Stimulated activated CD4-positive, alpha-beta T cell treated with anti-CD3 and anti-CD28 coated beads, Interleukin-1b, Interleukin-23, amount 100 ng/mL, for 24 hours (primary cell): ENCODE measurements at places on chromosomes 5 and 9.

DNA sequence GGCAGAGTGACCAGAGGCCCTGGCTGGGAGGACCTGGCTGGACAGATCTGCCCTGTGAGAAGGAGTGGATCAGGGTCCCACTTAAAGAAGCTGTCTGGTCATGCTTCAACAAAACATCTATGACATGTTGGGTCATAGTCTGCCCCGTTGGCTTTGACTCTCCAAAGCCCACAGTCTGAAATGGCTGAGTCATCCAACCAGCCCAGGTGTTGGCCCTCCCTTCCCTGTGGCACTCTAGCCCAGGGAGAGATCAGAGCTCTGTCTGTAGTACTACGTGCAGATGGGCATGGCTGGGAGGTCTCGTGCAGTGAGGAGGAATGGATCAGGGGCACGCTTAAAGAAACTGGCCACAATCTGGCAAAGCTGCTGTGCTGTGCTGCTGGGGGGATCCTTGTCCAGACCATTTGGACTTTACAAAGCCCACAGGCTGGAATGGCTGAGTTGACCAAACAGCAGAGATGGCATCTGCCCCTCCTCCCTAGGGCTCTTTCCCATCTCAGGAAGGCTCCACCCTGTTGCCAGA, 206.1 kb downstream of the TUSC1 start:
- DNase-seq, result no peak

DNA sequence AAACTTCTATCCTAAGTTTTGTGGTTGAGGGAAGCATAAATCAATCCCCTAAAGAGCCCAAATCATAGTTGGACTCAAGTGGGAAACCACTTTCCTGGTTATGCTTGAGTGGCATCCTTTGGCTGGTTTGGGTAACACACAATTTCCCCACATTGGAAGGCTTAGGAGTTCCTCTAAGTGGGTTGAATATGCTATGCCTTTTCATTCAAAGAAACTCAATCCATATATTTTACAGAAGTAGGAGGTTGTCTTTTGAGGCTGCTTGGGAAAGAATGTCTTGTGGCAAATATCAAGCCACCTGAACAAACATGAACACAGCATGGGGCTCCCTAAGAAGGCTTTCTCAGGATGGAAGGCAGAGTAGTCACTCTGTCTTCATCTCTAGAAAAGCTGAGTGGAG, 121.1 kb downstream of the SPATA31D1 start:
- no peak for DNase-seq

DNA sequence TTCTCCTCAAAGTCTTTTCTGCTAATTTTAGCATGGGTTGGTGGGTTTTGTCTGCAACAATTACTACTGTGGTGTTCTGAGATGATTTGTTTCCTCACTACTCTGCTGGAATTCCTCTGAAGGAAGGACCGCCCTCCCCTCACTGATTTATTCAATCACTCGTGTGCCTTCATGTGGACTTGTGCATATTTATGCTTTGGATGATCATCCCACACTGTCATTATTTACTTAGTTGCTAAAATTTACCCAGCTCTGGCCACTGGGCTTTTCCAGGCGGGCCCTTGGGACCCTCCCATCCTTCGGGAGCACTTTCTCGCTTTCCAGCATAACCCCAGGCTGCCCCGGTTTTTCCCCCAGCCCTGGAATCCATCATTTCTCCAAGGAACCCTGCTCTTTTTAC, 41.7 kb upstream of the NKD2 start:
- no peak for DNase-seq

GRCh38 chr5:35815089-35815936, 41.4 kb upstream of the IL7R start:
- DNase-seq, result no peak

DNA sequence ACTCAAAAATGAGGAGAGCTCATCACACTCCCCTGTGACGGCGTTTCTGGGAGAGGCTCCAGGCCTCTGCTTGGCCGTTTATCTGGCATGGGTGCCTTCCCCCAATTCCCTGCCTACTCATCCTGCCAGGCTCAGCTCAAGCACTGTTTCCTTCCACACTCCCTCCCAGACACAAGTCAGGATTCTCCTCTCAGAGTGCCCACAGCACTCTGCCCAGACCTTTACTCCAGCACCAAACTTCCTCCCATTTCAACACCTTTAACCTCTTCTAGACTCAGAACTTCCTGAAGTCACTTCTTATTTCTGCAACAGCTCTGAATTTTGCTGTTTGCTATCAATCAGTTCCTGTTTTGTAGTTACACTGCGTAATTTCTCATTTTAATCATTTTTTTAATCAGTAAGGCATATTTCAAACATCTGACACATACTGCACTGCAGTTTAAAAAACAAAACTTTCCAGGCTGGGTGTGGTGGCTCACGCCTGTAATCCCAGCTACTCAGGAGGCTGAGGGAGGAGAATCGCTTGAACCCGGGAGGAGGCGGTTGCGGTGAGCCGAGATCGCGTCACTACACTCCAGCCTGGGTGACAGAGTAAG, 16.0 kb downstream of the TRMO start:
- DNase-seq, result peak; percentile 18

DNA sequence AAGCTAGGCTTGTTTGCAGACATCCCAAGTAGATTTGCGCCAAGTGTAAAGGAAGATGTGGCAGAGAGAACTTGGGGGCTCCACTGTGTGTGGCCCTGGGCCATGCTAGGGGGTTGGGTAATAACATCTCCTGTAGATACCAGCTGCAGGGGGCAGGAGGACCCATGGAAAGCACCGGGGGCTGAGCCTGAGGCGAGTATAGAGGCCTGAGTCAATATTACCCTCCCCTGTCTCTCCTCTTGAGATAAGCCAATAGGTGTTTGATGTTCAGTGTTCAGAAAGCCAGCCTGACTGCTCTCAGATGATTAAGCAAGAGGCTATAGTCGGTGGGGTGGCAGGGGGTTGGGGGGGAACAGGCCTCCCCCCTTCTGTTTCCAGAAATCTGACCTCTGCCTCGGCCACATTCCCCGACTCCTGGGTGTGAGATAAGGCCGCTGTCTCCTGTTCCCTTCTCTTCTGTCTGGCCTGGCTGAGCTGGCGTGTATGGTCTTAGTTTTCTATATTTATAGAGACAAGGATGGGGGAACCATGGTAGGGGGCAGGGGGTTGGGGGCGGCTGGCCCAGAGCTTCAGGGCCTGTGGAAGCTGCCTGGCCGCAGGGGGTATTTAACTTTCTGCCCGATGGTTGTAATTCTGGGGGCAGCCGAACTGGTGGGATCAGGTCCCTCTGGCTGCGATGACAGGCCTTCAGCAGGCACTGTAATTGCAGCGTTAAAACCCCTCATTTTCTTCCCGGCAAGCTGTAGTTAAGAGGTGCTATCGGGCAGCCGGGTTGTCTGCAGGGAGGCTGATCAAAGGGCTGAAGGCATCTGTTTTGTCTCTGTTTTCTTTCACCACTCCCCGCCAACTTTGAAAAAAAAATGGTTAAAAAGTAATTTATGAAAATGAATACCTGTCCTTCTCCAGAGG, 292.0 kb downstream of the NSG2 start:
- no peak for DNase-seq

- DNase-seq, result no peak
Measured at GRCh38 chr9:32644698-32645097, 9.2 kb upstream of the TAF1L start.

GRCh38 chr9:72445306-72445995, 76.0 kb upstream of the TMC1 start:
- no peak for DNase-seq

- no peak for DNase-seq
Measured at GRCh38 chr9:96133321-96134021, 168.5 kb downstream of the HSD17B3 start.

DNA sequence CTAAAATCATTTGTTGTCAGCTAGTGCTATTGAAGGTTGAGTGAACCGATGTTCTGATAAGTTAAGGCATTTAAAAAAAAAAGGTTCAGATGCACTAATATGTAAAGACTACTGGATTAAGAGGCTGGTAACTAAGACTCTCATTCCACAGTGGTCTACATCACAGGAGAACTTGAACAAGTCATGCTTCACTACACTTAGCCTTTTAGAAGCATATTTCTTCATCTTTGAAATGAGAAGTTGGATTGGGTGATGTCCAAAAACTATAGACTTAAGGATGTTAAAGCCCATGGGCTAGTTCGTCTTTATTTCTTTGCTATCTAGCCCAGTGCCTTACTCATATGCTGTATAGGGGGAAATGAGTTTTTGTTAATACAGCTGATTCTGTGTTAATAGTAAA, 107.2 kb downstream of the NDUFS4 start:
- no peak for DNase-seq

GRCh38 chr9:86829496-86830046, 117.7 kb downstream of the GAS1 start:
- no peak for DNase-seq

GRCh38 chr9:112447283-112447761, 39.3 kb upstream of the KIAA1958 start:
- DNase-seq, result no peak

- no peak for DNase-seq
Measured at GRCh38 chr5:145941448-145942130, 5.2 kb downstream of the SH3RF2 start.

- no peak for DNase-seq
Measured at GRCh38 chr5:108579236-108579635, 168.5 kb upstream of the FER start.

DNA sequence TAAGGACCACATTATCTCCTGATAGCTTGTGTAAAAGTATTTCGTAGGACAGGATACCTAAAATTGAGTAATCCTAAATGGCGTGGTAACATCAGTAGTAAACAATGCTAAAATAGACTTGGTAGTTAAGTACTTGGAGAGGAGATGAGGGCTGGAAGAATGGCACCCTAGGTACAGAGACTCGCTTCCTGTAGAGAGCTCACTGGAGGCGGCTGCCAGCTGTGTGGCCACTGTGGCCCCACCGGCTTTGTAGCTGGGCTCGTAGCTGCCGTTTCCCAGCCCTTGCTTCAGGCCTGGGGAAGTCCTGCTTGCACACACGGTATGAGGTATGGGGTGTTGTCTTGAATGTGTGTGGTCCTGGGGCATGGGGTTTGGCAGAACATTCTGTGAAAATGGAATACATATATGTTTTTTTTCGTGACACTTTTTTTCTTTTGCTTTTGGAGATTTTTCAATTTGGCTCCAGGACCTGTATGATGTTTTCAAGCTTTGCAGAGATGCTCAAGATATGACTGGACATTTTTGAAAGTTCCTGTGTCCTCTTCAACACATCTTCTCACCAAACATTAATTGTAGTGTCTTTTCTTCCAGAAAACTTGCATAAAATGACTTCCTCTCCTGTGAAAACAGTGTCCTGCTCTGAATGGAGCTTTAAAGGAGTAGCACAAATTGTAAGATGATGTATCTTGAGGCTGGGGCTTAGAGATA, 58.0 kb downstream of the RCL1 start:
- DNase-seq, result no peak

DNA sequence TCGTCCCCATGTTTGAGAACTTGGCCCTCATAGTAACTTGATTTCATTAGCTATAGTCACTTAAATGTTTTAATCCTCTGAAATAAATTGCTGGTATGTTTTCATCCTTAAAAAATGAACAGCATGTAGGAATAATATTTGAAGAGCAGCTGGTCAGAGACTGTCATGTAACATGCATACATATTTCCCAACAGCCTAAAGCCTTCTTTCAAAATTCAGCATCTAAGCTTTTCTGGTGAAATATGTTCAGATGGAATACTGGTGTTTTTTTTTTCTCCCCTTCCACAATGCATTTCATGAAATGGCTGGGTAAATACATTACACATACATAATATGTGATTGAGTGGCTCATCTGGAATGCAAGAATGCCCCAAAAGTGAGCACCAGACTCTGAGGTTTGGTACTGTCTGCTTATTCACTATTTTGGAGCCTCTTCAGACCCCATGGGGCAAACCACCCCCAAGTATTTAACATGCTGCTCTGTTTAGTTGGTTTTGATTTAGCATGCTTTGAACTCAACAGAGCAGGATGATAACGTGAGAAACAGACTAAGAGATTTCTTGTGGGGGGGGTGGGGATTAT, 94.0 kb downstream of the SMARCA2 start:
- no peak for DNase-seq

DNA sequence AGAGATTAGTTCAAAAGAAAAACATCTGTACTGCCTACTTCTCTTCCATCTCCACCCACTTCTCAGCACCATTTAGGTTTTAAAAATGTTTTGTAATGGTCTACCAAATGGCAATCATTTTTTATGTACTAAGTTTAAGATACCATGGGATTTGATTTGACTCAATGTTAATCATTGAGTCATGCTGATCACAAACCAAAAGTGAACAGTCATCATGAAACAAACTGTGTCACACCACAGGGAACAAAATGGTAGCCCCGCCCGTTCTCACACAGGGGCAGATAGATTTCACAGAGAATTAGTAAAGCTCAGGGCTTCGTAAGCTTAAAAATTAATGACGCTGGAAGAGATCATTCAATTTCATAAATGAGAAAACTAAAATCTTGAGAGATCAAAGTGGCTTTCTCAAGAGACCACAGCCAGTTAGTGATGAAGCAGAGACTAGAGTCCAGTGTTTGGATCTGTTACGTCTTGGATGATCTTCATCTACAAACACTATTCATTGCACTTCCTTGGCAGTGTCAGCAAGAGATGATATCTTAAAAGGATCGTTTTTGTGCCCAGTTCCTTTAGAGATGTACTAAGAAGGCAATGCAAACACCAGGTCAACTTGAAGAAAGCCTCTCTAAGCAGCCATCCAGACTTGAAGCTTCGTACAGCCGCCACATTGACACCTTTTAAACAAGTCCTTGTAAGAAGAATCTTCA, 33.9 kb upstream of the TRIO start:
- no peak for DNase-seq

- no peak for DNase-seq
Measured at GRCh38 chr9:130264414-130265350, 878 bp upstream of the HMCN2 start.

- no peak for DNase-seq
Measured at GRCh38 chr9:6214903-6215302, 704 bp upstream of the IL33 start.

DNA sequence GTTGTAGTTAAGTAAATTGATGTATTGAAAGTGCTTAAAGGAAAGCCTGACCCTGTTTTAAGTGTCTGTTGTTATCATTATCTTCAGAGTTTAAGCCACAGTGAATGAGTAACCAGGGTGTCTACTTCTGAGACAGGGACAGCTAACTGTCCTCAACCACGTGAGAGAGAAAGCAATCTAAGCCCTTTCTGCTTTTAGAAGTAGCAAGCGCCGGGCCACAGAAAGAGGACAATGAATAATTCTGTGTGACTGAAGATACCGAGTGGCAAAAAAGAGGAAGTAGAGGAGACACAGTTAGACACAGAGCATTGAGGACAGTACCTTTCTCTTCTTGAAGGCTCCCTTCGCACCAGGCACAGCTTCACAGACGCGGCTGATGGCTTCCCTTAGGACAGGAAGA, 86.3 kb downstream of the S1PR3 start:
- DNase-seq, result no peak

- DNase-seq, result no peak
Measured at GRCh38 chr5:16855485-16855884, 80.6 kb downstream of the MYO10 start.

GRCh38 chr9:130266236-130267098, 907 bp downstream of the HMCN2 start:
- DNase-seq, result no peak
